ENCODE measurements at places on chromosomes 2 and 18.

GRCh38 chr2:187397886-187398285 lies 50.2 kb downstream of the CALCRL start:
- DNase-seq: no peak

GRCh38 chr2:149192427-149192826 lies 138.0 kb upstream of the LYPD6 start:
- DNase-seq: no peak

GRCh38 chr2:80128080-80128479 lies 176.5 kb downstream of the LRRTM1 start:
- DNase-seq: no peak

DNA sequence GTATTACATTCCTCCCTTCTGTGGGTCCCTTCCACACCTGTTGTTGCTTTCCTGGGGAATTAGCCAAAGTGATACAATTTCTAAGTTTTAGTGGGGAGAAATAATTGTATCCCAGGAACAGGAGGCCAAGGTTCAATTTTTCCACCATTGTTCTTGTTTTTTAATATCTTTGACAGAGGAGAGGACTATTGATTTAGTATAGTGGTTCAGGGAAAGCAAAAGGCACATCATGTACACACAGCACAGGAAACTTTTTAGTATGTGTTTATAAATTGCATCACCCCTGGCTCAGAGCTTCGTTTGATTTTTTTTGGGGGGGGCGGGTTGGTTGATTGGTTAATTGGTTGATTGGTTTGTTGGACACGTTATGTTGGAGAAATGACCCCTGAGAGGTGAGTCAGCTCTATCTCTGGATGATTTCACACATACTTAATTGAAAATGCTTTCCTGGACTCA lies 431.6 kb downstream of the PID1 start:
- DNase-seq: no peak

GRCh38 chr2:189254268-189254883 lies 74.8 kb upstream of the COL5A2 start:
- DNase-seq: no peak

DNA sequence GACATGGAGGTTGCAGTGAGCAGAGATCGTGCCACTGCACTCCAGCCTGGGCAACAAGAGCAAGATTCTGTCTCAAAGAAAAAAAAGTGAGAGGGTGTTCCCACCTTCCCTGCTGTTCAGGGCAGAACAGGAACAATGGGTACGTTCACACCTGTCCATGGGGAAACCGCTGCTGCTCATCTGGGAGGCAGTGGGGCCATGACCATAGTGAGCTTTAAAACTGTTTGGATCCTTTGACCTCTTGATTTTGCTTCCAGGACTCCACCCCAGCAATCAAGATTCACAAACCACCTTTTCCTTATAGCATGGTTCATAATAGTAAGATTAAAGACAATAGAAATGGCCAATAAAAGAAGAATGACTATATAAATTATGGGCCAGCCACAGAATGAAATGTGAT lies 209.2 kb downstream of the ARL4C start:
- no peak for DNase-seq
